ENCODE measurements at places on chromosomes 16 and 17.

DNA sequence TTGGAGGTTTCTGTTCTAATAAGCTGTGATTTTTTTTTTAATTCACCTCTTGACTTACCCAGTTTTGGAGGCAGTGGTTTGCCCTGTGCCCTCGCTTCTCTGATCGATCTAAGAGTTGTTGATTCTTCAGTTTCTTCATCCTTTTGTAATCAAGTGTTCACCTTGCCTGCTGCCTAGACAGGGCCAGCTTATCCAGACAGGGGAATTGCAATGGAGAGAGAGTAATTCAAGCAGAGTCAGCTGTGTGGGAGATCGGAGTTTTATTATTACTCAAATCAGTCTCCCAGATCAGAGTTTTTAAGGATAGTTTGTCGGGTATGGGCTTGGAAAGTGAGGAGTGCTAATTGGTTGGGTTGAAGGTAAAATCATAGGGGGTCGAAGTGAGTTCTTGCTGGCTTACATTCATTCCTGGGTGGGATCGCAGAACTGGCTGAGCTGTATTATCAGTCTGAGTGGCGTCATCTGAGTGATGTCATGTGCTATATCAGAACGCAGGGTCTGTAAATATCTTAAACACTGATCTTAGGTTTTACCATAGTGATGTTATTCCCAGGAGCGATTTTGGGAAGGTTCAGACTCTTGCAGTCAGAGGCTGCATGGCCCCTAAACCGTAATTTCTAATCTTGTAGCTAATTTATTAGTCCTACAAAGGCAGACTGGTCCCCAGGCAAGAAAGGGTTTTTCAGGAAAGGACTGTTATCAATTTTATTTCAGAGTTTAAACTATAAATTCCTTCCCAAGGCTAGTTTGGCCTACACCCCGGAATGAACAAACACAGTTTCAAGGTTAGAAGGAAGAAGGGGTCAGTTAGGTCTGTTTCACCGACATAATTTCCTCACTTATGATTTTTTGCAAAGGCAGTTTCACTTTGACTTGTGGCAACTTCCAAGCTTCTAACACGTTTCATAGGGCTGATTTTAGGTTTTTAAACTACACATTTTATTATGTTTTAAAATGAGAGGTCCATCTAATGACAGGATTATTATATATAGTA lies 21.5 kb upstream of the KCNJ16 start:
- DNase-seq: no peak

DNA sequence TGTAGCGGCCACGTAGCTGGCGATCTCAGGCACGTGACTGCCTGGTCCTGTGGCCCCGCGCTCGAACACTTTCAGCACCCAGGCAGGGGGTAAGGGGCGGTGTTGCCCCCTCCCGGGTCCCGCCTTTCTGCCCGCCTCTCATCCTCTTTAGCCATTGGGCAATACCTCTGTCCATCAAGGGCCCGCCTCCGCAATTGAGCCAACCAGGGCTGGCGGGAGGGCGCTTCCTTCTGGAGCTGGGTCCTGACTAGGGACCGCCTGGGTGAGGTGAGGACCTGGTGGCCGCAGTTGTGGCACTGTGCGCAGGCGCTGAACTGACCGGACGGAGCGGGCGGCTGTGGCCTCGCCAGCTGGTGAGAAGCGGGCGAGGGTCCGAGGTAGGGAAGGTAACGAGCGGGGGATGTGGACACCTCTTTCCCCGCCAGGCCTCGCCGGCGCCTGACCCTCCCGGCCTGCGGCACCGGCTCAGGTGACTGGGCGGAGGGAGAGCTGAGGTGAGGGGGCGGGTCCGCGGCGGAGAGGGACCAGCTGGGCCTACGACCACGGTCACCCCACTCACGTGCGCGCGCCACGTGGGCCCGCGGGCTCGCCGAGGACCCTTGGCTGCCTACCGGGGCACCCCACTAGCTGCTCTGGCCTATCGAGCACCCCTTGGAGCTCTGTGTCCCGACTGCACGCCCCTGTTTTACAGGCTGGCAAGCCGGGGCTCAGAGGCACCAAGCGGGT lies at the start of gene PDP2:
TSS of gene PDP2 (plus strand) at position 228 of the 726 bp plus-strand sequence. CDS start 3,770 bp downstream, outside the sequence.
- DNase-seq: peak; percentile 90

GRCh38 chr17:79985943-79986391 lies 49.7 kb downstream of the TBC1D16 start:
- no peak for DNase-seq

DNA sequence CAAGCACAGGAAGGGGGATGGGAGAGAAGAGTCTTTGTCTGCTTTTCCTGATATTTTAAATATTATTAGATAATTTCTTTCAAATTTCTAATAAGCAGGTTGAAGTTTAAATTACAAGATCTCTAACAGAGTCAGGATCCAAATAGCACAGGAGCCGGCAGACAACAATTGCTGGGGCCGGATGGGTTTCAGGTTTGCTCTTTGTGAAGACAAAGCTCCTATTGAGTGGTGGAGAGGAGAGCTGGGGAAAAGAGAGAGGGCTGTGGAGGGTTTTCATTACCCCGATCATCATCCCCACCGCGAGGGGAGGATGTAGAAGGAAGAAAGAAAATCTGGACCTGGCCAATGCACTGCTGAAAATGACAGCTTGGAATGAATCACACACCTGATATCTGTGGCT lies 197.3 kb downstream of the SOX9 start:
- no peak for DNase-seq

DNA sequence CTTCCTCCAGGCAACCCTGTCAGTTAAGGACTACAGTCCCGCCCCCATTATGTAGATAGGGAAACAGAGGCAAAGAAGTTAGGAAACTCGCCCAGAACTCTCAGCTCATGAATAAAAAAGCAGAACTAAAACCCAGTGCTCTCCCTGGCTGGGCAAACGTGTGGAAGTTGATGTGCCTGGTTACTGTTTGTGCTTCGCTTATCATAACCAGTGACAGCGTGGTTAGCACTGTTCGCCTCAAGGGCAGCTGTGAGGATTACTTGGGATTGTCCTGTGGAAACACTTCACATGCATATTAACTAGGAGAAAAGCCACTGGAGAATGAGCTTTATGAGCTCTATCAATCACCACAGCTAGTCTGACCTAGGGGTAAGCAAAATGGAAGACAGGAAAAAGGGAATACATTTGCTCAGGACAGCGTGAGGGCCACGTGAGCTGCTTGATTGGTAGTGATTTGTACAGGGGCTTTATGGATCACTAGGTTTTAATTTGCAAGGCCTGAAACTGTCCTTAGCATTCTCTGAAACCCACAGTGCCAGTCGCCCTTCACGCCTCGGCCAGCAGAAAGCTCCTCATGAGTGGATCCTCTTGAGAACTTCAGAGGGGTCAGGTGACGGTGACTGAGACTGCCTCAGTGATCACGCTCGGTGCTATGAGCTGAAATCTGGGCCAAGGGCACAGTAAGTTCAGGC lies 19.9 kb downstream of the CYB5D2 start:
- DNase-seq: peak; percentile 19

DNA sequence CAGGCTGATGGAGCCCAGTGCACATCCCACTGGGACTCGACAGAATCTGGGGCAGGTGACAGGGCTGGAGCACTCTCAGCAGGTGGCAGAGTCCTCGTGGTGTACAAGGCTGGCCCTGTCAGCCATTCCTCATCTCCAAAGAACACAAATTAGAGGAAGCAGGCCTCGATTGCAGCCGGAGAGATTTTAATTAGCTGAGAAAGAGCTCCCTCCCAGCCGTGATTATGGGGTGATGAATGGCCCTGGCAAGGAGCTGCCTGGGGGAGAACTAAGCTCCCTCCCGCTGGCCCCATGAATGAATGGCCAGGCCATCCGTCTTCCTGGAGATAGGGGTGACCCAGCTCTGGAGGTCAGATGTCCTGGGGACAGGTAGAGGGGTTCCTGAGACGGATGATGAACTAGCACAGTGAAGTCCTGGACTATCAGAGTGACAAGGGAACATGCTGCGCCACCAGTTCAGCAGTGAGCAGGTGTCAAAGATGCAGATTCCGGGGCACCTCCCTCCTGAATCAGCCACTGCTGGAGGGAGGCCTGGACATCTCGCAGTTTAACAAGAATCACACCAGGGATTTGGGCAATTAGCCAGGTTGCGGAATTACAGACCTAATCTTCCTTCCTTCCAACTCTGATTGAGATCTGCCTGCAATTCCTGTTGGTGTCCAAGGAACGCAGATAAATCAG lies 35.5 kb downstream of the PIMREG start:
- no peak for DNase-seq

DNA sequence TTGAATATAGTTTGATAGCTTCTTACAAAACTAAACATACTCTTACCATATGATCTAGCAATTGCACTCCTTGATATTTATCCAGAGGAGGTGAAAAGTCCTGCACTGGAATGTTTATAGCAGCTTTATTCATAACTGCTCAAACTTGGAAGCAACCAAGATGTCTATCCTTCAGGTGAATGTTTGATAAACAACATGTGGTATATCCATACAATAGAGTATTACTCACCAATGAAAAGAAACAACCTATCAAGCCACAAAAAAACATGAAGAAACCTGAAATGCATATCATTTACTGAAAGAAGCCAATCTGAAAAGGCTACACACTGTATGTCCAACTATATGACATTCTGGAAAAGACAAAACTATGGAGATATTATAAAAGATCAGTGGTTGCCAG lies 16.1 kb downstream of the STAT3 start:
- no peak for DNase-seq

Data from H4 (cell line).